ENCODE measurements at places on chromosomes 11 and 22.
A peak's percentile ranks its signal among the peaks of the same experiment; 100 is the strongest.

GRCh38 chr11:85893395-85893794 is 38.2 kb downstream of the CCDC83 start:
- no peak for DNase-seq

GRCh38 chr11:118064956-118065355 is 11.9 kb upstream of the TMPRSS4 start:
- peak; percentile 10 for DNase-seq

GRCh38 chr22:25362215-25362882 is 142.9 kb downstream of the CRYBB2 start:
- peak; percentile 79 for DNase-seq

DNA sequence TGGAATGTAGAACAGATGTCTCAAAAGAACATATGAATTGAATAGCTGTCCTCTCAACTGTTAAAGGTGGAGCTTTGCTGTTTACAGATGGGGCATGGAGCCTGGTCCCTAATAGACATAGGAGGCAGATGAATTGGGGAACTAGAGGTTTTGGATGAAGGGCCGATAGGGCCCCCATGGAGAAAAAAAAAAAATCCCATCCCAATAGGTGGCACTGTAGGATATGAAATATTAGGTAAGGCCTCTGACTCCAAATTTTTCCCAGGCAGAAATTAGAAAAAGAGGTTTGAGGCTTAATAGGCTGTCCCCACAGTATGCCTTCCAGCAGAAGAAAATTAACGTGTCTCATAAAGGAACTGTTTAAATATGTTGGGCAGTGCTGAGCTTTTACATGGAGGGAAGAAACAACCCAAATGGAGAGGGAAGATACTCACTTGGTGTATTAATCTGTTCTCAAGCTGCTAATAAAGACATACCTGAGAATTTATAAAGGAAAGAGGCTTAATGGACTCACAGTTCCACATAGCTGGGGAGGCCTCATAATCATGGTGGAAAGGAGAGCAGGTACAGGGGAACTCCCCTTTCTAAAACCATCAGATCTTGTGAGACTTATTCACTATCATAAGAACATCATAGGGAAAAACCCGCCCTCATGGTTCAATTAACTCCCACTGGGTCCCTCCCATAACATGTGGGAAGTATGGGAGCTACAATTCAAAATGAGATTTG is 30.1 kb upstream of the TMEM45B start:
- no peak for DNase-seq

DNA sequence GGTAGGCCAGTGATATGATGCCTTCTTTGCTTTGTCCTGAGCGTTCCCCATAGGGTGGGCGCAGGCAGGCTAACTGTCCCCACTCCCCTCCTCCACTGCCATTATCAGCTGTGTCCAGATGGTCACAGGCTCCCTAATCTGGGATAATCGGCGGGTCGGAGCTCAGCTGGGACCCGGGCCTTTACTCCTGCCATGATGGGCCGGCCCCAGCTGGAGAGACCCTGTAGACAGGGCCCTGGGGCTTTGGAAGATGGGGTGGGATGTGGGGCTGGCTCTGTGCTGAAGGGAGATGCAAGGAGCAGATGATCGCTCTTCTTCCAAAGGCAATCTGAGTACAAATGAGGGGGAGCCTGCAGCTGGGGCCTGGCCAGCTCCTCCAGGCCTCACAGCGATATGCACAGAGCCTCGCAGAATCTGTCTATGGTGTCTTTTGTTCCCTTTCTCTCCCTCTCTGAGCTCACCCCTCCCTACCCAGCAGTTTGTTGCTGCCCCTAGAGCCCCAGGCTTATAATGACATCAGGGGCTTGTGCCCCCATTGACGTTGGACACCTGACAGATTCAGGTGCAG is 11.9 kb downstream of the KLHL35 start:
- no peak for DNase-seq

GRCh38 chr11:70824605-70825245 is 426.4 kb downstream of the CTTN start:
- no peak for DNase-seq

GRCh38 chr11:69376155-69377028 is 82.4 kb downstream of the MYEOV start:
- peak; percentile 15 for DNase-seq

- peak; percentile 89 for DNase-seq
Measured at GRCh38 chr22:46078241-46079092, 71.9 kb upstream of the PPARA start.

DNA sequence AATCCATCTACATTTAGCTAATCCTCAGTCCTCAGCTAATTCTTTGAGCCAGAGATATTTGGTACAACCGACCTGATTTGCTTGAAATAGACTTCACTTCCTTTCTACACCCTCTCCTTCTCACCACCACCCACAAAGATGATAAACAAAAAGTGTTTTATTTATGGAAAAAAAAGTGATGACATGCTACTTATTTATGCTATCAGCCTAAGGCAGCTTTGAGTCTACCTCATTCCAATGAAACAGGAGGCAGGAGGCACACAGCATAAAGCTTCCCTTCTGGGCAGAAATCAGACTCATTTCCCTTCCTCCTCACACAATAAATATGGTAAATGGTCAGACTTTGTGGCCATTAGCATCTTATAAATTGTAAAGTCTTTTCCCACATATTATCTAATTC is 325.7 kb downstream of the SOX6 start:
- no peak for DNase-seq

DNA sequence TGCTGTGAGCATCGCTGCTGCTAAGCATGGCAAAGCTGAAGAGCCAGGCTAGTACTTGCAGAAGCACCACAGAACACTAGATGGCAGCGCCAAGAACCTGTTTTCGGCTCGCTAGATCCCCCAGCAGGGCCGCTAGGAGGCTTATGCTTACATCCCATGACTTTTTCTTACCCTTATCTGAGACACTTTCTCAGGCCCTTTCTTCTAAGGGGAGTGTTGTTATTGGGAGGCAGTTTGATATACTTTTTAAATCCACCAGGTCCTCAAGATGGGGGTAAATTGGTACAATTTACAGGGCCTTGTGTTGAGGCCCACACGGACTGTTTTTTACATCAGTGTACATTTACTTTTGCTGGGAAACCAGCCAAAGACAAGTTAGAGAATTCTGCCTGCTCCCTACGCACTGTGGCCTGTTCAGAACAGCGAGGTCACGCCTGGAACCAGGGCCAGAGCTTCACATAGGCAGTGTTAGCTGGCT is 4.0 kb downstream of the TRIM6 start:
- DNase-seq = peak; percentile 61

DNA sequence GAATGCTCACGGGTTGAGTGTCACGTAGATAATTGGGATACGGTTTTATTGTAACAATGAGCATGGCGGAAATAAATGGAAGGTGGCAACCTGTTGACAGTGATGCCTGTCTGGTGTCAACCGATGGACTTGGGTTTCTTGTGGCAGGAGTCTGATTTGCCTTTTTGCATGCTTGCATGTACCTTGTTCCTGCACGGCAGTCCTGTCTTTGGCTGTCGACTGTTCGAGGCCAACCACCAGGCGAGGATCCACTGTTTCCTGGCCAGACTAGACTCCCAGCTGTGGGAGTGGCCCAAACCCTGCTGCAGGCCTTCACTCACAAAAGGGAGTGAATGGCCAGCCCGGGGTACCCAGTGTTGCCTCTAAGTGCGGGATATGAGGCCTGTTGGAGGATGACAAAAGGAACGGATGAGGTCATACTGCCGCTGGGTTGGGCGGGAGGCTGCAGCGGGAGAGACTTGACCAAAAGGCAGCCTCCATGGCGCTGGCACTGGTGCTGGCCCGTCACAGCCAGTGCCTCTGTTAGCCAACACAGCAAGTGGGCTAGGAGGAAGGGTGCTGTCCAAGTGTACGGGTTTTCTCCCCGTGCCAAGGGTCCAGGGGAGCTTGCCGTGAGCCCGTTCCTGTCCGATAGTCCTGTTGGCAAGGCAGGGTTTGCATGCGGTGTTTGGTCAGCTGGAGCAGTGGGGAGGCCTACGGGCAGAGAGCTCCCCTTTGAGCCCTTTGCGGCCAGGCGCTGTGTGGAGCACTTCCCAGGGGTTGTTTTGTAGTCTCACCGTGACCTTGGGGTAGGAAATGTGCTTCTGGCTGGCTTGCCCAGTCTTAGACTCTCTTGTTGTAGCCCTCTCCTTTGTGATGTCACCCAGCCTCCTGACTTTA is 974 bp downstream of the DGCR8 start:
- DNase-seq = peak; percentile 46

Measured in left ventricle myocardium superior (tissue), 1 donor.